ENCODE measurements at places on chromosomes 5 and 9.

DNA sequence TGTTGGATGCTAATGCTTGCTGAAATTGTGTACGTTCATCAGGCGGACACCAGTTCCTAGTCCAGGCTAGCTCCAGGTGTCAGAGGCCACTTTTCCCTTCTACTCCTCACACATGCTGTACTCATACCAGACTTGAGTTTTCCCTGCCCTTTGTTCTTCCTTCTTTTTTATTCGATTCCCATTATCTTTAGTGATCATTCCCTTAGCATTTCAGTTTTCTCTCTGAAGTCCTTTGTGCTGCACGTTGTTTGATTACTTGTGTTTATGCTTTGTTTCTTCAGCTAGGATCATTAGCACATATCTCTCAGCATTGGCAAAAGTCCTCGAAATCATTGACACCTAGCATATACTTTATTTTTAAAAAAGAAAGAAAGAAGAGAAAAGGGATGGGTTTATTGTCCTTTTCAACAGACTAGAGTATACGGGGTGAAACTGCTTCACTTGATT lies 409 bp upstream of the COX7C start:
- DNase-seq, result no peak

DNA sequence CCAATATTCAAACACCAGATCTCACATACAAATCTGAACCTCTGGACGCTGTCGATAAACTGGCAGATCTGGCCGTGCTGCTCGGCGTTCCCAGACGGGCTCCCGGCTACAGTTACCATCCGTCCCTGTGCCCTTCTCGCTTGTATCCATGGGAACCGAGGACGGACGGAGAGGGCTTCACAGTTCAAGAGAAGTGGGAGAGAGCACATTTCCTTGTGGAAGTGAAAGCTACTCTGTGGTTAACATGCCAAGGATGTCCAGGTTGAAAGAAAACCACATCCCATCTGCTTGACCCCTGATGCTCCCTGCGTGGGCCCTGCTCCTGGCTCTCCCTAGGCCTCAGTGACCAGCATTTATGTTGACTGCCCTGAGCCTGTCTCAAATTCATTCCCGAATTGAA lies 6.3 kb upstream of the DBN1 start:
- no peak for DNase-seq

- DNase-seq, result no peak
These were observed 153.7 kb downstream of the INSYN2B start for GRCh38 chr5:169826618-169827017.

DNA sequence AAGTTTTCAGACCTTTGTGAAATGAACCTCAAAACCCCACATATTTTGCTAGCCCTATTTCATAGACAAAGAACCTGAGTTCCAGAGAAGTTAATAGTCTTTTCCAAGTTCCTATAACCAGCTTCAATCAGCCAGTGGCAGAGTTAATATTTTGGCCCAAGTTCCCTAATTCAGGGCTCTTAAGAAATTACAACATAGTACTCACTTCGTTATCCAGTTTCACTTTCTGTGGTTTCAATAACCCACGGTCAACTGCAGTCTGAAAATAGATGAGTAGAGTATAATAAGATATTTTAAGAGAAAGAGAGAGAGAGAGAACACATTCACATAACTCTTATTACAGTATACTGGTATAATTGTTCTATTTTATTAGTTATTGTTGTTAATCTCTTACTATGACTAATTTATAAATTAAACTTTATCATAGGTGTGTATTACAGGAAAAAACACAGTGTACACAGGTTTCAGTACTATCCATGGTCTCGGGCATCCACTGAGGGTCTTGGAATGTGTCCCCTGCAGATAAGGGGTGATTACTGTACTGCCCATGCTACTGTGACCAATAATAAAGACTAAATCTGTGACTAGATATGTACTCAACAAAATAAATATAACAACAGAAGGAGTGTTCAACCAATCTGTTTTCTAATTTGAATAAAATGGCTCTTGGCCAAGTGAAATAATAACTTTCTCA lies 9.3 kb upstream of the MYOT start:
- peak; percentile 5 for DNase-seq

DNA sequence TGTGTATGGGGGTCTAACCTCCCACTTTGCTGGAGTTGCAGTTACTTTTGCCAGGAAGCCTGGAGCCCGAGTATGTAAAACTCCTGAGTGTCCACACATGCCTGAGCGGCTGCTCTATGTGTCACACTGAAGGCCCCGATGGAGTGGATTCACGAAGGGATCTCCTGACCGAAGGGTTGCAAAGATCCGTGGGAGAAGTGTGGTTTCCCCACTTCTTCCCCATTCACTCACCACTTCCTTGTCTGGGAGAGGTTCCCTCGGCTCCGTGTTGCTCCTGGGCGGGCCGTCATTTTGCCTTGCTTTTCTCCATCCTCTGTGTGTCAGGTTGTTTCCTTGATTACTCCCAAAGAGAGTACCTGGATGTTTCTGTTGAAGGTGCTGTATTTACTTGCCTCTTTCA lies 16.2 kb upstream of the IL3 start:
- peak; percentile 6 for DNase-seq

GRCh38 chr9:134793288-134794188 lies 87.1 kb upstream of the FCN2 start:
- DNase-seq, result no peak

DNA sequence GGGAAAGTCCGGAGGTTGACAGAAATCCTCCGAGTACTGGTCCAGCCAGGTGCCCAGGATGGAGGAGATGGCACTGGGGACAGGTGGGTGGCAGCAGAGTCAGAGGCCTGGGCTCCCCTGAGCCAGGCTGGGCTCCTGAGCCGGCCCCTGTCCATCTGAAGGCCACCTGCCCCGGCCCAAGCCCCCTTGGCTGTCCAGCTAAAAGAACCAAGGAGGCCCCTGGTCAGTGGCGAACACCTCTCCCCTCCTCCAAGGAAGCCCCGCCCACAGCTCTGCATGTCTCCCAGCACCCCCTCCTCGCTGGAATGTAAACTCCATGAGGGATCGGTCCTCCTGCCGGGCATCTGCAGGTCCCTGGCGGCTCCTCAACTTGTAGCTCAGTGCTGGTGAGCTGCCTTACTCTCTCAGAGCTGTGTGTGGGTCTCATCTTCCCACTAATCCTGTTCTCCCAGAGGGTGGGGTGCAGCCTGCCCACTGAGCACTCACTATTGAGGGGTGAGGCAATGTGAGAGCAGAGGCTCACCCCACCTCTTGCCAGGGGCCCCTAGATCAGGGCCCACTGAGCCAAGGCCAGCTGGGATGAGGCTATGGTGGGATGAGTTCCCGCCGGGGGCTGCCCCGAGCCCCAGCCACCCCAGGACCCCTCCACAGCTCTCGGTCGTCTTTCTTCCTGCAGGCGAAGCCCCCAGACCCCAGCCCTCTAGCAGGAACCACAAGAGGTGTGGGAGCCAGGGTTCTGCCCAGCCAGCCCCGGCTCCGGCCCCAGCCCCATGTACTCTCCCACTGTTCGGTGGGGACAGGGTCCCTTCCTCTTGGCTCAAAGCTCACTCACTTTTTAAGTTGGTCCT lies 12.0 kb downstream of the RALGDS start:
- DNase-seq, result no peak

- DNase-seq, result no peak
These were observed 186.3 kb downstream of the NFIB start for GRCh38 chr9:14127656-14128055.

DNA sequence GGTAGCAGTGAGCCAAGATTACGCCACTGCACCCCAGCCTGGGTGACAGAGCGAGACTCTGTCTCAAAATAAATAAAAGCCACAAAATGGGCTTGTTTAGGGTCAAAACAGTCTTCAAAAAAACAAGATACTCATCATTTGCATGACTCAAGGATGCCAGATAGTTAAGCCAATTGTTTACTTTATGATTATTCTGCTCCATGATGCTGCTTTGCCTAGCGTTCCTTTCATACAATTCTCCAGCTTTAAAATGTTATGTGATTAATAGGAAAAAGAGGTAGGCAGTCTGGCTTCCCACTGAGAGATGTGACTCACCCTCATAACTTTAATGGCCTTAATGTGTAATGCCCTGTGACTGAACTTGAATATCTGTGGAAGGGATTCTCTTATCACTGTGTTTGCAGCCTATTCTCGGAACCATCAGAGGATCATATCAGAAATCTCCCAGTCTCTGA lies 364.6 kb upstream of the TRPC7 start:
- DNase-seq, result no peak

DNA sequence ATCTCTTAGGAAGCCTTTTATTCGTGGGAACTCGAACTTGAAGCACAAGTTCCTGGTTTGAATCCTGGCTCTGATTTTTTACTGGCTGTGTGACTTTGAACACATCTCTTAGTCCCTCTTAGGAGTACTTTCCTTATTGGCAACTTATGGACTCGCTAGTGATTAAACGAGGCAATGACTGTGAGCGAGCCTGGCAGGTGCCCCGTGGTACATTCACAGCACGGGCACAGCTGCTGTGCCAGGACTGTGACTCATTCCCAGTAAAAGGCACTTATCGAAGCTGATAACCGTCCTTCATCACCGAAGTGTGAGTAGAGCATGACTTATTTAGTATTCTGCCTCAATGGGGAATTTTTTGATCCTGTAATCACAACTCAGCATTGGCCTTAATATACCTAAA lies 22.7 kb downstream of the CFAP90 start:
- DNase-seq, result no peak

DNA sequence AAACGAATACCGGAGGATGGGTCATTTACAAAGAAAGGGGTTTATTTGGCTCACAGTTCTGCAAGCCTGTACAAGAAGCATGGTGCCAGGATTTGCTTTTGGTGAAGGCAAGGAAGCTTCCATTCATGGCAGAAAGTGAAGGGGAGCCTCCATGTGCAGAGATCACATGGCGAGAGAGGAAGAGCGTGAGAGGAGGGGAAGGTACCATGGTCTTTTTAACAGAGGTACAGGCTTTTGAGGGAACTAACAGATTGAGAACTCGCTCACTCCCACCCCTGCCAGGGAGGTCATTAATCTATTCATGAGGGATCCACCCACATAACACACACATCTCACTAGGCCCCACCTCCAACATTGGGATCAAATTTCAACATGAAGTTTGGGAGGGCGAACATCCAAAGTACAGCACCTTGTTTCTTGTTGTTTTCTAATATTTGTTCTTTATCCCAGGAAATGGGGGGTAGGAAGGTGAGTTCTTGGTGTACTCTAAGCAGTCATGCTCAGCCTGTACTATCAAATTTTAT lies 18.5 kb downstream of the TMC1 start:
- no peak for DNase-seq

- no peak for DNase-seq
These were observed 4.2 kb upstream of the BSPRY start for GRCh38 chr9:113345190-113345589.

DNA sequence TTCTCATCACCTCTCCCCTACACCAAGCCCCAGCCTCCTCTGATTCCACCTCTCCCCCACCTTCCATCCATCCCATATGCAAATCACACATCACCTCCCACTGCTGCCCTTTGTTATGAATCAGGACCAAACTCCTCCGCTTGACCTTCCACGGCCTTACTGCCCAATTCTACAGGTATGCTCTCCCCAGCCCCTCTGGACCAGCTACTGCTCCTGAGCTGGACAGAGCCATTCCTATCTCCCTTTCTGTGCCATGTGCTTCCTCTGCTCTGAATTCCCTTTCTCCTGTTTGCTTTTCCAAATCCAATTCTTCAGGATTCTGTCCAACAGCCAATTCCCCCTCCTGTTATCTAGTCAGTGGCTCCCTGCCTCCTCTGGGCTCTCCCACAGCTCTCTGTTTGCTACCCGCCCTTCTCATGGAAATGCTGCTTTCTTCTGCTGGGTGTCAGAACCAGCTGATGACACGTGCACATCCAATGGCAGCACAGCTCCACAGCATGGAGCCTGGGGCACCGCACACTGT lies 8.3 kb downstream of the FABP6 start:
- DNase-seq, result no peak

DNA sequence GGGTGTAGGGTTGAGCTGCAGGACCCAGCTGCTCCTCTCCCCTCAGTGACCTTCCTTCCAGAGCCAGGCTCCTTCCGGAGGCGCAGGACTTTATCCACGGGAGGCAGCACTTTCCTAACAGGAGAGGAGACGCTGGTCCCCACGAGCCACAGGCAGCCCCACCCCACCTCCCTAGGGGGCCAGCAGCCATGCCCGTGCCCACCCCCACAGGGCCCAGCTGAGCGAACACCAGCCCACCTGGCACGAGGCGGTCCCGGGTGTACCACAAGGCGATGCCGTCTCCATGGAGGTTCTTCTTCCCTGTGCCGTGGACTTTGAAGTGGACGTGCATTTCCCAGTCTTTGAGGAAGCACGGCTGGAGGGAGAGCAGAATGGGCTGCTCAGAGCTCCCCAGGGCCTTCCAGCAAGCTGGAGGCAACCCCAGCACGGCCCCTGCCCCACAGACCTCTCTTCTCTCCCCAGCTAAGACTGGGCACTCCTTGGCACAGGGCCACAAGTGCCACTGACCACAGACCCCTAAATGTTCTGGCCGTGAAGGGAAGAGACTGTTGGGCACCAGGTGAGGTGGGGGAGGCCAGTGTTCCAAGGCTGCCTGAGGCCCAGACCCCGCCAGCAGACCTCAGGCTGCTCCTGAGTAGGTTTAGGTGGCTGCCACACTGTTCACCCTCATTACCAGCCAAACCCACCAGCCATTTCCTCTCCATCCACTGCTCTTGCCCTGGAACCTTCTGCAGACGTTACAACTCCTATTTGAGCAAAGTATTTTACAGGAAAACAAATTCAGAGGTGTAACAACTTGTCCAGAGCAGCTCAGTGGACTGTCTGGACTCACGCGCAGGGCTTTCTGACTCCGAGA lies 13.0 kb downstream of the LMAN2 start:
- DNase-seq, result no peak

GRCh38 chr5:78600687-78601414 lies 47.7 kb downstream of the LHFPL2 start:
- no peak for DNase-seq

DNA sequence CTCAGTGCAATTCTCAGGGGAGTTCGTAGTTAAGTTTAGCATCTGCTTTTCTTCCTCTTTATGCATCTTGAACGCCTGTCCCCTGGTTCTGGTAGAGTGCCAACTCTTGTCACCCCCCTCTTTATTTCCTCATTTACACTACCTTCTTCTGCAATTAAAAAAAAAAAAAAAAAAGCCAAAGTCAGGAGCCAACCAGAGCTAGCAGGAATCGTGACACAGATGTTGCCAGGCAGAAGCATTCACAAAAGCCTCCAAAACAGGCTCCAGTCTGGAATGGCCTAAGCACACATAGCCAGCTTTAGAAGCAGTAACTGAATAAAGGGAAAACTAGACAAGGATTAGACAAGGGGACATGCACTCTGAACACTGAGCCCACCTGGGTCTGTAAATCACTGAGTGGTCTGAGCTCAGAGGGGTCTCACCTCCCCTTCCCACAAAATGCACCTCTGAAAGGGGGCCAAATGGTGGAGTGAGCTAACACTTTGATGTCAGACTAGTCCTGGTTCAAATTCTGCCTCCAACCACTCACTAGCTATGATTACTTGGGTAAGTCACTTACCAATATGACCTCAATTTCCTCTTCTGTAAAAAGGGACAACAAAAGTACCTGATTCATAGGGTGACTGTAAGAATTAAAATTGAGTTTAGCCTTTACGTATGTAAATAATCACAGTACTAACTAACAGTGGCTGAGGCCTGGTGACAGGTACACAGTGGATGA lies 2.0 kb downstream of the CD74 start:
- peak; percentile 73 for DNase-seq

GRCh38 chr9:76598981-76599380 lies 140.0 kb downstream of the GCNT1 start:
- DNase-seq, result no peak

- no peak for DNase-seq
These were observed 91.8 kb downstream of the STX17 start for GRCh38 chr9:99998266-99998665.

Measured in CD4-positive, alpha-beta T cell treated with Interleukin-1 beta for 1 hour (primary cell).